Sigmoid colon (tissue), 7 donors: ENCODE measurements at places on chromosomes 3 and 15.
A peak's percentile ranks its signal among the peaks of the same experiment; 100 is the strongest.

DNA sequence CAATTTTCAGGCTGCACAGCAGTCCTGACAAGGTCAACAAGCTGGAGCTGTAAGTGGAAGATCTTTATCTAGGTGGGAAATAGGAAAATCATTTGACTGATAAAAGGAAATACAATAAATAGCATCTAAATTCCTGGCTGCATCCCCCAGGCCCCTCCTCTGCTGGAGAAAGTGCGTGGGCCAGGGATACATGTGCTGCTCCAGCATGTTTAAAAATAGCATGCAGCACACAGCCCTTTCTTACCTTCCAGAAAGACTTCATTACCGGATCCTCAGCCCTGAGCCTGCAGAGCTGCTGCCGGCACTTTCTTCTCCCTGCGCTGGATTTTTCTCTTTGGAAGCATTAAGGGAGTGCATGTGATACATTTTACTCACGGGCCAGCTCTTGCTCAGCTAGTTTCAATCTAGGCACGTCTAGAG lies 77.3 kb downstream of the HMG20A start:
- no peak for DNase-seq

- no peak for DNase-seq
Observed at GRCh38 chr3:4852780-4853748, 126.2 kb upstream of the BHLHE40 start.

DNA sequence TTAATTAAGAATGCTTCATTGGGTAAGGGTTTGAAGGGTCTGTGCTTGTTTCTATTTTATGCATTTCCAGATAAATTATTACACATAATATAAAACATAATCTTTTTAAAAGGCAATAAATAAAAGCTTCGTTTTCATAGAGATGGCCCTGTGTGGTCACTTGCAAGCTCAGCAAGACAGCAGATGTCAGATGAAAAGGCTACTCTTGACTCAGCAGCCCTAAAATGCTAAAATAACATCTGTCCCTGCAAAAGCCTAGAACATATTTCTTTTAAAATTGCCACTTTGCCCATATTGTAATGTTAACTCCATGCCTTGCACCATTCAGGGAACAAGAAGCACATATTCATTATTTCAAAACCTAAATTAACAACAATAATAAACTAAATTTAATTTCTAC lies 349.4 kb downstream of the CNTN3 start:
- no peak for DNase-seq

DNA sequence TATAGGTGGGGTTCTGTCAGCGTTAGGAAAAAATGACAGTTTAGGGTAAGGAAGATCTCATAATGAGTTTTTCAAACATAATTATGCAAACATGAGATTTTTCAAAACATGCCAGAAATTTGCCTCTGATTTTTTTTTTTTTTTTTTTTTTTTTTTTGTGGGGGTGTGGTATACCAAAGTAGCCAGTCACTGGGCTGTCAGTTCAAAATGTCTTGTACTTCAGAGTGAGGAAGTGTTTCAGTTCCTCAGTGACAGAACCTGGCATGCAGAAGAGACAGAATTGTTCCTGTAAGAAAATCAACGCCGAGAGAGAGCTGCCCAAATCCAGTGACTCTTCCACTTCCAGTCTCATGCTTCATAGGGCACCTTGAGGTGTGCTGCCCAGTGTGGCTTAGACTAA lies 9.7 kb downstream of the NCBP2 start:
- DNase-seq = no peak

GRCh38 chr15:93780073-93780472 lies 451.3 kb upstream of the MCTP2 start:
- no peak for DNase-seq

GRCh38 chr3:120659285-120659684 lies 22.8 kb downstream of the HGD start:
- no peak for DNase-seq

GRCh38 chr3:172476347-172476746 lies 28.1 kb upstream of the GHSR start:
- DNase-seq = no peak

GRCh38 chr3:55571913-55572312 lies 84.8 kb upstream of the WNT5A start:
- DNase-seq = peak; percentile 75

DNA sequence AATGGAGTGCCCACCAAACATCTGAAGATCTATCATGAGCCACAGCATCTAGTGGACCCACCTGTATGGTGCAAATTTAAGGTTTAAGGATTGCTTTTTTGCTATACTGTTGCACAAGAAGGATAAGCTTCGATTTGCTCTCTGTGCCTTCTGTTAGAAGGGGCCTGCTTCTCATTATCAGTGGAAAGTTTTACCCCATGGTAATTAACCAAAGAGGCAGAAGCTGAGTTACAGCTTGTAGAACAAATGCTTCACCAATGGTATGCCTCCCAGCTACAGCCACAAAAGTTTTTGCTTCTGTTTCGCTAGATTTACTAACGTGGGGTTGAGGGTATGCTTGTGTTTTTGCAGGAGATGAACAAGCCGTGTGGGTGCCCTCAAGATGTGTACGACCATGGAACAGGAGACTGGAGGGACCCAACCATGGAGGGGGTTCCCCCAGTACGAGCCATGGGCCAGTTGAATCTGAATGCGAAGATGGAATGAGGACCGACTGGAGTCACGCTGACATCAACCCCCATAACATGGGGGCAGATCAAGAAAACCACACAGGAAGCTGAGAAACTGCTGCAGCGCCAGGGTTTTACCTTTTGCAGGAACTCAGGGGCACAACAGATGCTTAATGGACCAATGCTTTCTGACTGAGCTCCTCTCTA lies 43.5 kb downstream of the ACAD9 start:
- no peak for DNase-seq

GRCh38 chr3:12856626-12857025 lies 15.3 kb upstream of the RPL32 start:
- DNase-seq = no peak

DNA sequence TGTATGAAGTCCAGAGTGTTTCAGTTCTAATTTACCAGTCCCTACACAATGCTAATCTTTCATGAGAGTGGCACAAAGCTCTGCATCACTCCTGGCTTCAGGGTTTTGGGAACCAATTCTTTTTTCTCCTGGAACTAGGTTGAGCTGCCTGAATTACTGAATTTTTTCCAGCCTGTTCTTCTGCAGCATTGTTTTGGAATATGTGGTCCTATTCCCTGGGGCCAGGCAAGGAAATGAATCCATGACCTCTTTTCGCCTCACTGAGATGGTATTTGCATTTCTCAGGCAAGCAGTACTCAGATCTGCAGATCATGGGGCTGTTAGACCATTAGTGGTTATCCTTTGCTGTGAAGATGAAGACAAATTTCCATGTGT lies 25.6 kb upstream of the GPR171 start:
- DNase-seq = no peak

- DNase-seq = no peak
Observed at GRCh38 chr3:13459605-13460340, 20.3 kb upstream of the HDAC11 start.
